AG09309 (cell line): ENCODE measurements at places on chromosomes 1 and 21.
A peak's percentile ranks its signal among the peaks of the same experiment; 100 is the strongest.

DNA sequence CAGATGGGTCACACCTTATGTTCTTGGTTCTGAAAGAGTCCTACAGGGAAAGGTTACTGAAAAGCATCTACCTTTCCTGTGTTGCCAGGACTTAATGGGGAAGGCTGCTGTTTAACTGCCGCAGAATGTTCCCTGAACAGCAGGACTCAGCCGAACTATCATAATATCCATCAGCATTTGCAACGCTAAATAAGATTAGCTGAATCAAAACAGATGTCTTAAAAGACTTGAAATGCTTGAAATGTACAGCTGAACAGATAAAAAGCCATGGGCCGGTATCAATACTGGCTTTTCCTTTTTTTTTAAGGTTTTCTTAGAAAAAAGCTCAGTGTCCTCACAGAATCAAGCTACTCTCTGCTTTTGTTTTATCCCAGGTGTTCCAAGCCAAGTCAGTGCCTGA is 19.7 kb upstream of the ATP13A2 start:
- DNase-seq = no peak

DNA sequence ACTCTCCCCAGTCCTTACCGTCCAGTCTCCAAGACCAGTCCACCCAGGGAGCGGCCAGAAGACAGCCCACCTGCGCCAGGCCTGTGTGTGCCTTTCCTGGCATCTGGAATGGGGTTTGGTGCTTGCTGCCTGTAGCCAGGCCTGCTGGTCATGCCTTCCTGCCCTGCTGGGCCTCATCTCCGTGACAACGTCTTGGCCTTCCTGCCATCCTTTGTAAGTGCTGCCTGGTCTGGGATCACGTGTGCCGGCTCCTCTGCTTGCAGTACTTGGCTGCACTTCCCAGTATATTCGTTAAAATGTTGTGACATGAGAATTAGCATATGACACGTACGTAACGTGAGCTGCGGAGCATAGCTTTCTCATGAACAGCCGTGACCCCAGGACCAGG is 145.3 kb upstream of the COL6A1 start:
- DNase-seq = no peak

DNA sequence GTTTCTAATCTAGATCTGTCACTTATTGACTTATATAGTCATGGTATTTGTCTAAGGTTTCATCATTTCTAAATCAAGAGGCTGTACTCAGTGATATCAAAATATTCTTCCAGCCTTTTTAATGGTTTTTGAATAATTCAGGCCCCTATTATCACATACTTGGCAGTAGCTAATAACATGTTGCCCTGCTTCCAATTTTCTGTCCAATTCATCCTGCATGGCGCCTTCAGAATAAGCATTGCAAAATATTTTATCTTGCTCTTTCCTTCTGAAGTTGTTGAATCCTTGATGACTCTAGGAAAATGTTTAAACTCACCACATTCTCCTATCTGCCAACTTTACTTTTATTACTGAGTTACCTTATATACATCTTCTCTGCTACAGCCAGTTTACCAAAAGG is 517.2 kb upstream of the B3GALT2 start:
- no peak for DNase-seq

GRCh38 chr1:212618466-212619210 is 10.1 kb downstream of the ATF3 start:
- no peak for DNase-seq

DNA sequence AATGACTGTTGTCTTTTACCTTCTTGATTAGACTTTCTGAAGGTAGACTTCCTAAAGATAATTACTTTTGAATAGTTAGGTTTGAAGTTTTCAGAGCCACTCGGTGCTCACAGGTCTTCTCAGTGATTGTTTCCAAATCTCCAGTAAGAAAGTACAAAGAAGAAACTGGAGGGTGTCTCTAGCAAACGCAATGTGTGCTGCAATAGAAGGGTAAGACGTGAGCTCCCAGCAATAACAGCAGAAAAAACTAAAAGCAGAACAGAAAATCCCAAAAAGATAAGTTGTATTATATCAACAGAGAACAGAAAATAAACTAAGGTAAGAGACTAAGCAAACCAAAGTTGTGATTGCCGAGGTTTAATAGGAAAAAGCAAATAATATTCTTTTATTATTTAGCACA is 1.8 kb downstream of the CTTNBP2NL start:
- no peak for DNase-seq

- no peak for DNase-seq
These were observed 398.9 kb upstream of the PLXNA2 start for GRCh38 chr1:208643005-208643597.

DNA sequence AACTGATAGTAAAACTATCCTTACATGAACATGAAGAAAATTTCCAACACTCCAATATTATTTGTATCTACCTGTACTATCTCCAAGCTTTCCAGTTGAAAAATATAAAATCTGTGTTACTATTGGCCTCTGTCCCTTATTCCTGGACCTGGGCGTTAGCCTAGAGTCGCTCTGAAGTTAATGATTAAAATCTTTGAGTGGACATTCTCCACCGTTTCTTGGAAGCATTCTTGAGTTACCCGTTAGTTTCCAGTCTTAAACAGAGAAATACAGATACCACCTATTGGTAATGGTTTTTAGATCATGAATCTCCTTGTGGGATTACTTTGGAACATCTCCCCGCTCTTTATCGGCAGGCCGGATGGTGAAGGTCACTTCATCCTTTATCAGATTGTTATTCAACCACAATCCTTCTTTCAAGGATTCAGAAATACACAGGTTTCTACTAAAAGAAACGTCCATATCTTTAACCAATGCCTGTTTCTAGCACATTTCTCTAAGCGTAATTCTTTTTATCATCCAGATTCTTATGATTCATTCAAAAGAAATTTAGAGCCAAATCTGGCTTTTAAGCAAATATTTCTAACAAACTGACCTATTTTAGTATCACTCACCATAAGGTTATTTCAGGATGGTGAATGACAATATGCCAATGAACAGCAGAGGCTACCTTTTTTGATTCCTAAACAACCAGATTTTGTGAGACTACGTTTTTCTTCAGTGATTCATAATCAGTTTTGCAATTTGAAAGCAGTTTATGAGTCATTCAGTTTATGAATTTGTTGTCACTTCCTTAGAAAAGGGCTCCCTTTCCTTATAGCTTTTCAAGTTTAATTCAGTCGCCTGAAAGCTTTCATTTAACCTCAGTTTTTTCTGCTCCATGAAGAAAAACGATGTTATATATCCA is 70.2 kb upstream of the ERRFI1 start:
- peak; percentile 67 for DNase-seq

DNA sequence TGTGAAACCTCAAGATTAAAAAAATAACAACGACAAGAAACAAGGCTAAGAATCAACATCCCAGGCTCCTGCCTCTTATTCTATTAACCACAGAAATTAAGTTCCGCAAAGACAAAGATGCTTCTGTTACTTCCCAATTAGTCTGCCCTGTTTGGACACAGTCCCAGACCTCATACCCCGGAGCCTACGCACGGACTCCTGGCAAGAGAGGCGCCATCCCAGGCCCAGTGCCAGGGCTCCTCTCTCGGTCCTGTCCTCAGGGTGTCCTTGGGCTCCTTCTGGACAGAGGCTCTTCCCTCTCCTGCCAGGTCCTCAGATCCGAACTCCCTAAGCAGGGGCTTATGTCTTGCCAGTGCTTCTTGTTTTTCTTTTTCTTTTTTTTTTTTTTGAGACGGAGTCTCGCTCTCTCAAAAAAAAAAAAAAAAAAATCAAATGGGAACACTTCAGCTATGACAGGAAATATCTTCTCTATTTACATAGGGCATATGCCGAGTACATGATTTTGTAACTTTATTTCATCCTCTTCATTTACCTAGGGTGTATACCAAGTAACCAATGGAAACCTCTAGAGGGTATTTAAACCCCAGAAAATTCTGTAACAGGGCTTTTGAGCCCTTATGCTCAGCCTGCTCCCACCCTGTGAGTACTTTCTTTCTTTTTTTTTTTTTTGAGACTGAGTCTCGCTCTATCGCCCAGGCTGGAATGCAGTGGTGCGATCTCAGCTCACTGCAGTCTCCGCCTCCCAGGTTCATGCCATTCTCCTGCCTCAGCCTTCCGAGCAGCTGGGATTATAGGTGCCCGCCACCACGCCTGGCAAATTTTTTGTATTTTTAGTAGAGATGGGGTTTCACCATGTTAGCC is 11.7 kb upstream of the ENO1 start:
- DNase-seq = peak; percentile 78

- DNase-seq = no peak
These were observed 11.8 kb downstream of the PATJ start for GRCh38 chr1:61753998-61754508.

GRCh38 chr1:204073837-204074273 is 940 bp downstream of the SOX13 start:
- DNase-seq = no peak

- DNase-seq = no peak
These were observed 50.9 kb downstream of the MEGF6 start for GRCh38 chr1:3560251-3560871.

GRCh38 chr1:195618287-195618686 is 990.0 kb downstream of the KCNT2 start:
- no peak for DNase-seq

GRCh38 chr1:207828485-207829158 is 76.8 kb downstream of the CD46 start:
- peak; percentile 74 for DNase-seq

DNA sequence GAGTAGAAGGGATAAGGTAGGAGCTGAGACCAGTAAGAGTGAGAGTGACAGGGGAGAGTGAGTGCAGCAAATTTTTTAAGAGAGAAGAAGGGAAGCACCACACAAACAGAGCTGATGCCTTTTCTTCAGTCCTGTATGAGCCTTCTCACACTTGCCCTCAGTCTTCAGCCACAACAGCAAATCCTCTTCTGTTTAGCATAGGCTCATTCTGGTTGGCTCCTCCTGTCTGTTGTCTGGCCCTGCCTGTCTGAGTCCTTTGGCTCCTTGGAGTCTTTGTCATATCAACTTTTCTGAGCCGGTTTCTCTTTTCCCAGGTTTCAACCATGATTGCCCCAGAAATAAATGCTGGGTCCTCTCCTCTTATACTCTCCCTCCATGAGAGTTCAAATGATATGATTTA is 12.7 kb upstream of the CASQ1 start:
- DNase-seq = no peak

- no peak for DNase-seq
These were observed 79.4 kb downstream of the WDR4 start for GRCh38 chr21:42799948-42800347.

- DNase-seq = no peak
These were observed 29.3 kb upstream of the RD3 start for GRCh38 chr1:211521102-211521815.

- no peak for DNase-seq
These were observed 8.8 kb upstream of the PLXNA2 start for GRCh38 chr1:208252836-208253576.

GRCh38 chr1:29626066-29626465 is 389.7 kb downstream of the PTPRU start:
- no peak for DNase-seq

- DNase-seq = no peak
These were observed 60.1 kb downstream of the ELK4 start for GRCh38 chr1:205571747-205572146.

DNA sequence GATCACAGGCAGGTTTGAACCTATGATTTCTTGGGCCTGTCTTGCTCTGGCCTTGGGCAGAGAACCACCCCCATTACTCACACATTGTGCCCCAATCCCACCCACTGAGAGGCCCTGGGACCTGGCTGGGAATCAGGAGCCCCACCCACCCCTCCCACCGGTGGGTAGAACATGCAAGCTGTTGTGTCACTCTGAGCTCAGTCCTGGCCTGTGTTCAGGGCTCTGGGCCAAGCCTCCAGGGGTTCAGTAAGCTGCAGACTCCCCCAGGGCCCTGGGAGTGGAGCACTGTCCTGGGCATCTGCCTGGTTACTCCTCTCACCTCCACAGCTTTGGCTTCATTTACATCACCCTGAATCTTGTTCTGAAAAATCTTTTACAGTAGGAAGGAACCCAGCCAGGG is 270.5 kb downstream of the RRAGC start:
- DNase-seq = no peak

- DNase-seq = no peak
These were observed 184.9 kb upstream of the DPT start for GRCh38 chr1:168913711-168914463.

DNA sequence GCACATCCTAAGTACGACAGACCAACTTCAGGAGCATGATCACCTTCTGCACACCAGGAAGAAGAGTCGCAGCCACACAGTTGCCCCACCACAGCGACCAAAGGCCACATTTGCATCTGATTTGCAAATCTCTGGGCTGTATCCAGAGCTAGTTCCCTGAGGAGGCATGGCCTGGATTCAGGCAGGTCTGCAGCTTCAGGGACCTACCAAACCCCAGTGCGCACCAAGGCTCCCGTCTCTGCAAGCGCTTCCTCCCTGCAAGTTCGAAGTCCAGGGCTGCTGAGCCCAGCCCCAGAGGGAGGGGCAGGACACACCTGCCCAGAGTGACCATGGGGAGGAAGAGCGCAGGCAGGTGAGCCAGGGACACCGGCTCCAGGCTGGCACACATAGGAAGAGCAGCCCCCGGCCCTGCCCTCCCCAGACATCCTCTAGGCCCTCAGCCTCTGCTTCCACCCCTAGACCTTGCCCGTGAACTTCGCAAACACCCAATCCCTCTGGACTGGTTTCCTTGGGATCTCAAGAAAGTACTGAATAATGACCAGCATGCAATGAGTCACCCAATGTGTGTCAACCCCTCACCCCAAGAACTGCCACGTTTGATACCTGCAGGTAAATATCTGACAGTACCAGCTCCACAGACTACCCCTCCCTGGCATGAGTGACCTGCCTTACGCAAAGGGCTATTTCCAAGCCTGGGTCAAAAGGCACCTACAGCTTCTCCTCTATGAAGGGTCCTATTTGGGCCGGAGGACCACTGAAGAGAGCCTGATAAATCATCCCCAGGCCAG is 36.8 kb downstream of the CASZ1 start:
- no peak for DNase-seq

GRCh38 chr1:24586970-24587820 is 31.3 kb downstream of the NCMAP start:
- DNase-seq = peak; percentile 14
